ENCODE measurements at places on chromosomes 1 and 21. TPM values are rescaled to one million over a fixed set of nuclear protein-coding genes. Genes with fewer than 3 reads are reported as not detected.

The LEPR gene
- 33.0 TPM for total RNA-seq

The NBPF4 gene
- not detected for total RNA-seq

The PSMB2 gene
- total RNA-seq = 28.4 TPM

The TM2D1 gene
- total RNA-seq = 134 TPM

The CYP4A11 gene
- total RNA-seq = 0.92 TPM

The PAPPA2 gene
- under 0.01 TPM for total RNA-seq

The TFF3 gene
- total RNA-seq = 488 TPM

The BCL2L15 gene
- 77.3 TPM for total RNA-seq

The OR2AK2 gene
- not detected for total RNA-seq

The TRAF5 gene
- 33.8 TPM for total RNA-seq

DNA sequence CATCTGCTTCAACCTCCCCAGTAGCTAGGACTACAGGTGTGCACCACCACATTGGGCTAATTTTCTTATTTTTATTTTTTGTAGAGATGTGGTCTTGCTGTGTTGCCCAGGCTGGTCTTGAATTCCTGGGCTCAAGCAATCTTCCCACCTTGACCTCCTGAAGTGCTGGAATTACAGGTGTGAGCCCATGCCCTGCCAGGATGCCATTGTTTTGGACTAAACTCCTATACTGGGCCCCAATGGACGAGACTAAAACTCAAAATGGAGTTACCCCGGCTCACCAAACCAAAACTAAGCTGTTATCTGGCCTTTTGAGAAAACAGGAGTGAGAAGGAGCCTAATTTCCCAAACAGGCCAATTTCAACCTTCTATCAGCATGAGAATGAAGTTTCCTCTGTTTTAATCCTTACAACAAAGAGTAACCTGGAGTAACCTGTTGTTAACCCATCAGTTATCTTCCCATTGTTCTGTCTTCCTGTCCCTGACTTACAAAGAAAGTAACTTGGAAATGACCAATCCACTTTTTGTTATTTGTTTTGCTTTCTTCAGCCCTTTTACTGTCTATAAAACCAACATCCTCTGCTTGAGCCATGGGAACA, 29.6 kb downstream of the DMRTA2 start:
- no peak overlapping the region for H3K4me3 ChIP-seq
- no peaks in the 10 kb centered on the region for H3K36me3 ChIP-seq
- no peak for DNase-seq
- no peak overlapping the region for H3K27ac ChIP-seq

DNA sequence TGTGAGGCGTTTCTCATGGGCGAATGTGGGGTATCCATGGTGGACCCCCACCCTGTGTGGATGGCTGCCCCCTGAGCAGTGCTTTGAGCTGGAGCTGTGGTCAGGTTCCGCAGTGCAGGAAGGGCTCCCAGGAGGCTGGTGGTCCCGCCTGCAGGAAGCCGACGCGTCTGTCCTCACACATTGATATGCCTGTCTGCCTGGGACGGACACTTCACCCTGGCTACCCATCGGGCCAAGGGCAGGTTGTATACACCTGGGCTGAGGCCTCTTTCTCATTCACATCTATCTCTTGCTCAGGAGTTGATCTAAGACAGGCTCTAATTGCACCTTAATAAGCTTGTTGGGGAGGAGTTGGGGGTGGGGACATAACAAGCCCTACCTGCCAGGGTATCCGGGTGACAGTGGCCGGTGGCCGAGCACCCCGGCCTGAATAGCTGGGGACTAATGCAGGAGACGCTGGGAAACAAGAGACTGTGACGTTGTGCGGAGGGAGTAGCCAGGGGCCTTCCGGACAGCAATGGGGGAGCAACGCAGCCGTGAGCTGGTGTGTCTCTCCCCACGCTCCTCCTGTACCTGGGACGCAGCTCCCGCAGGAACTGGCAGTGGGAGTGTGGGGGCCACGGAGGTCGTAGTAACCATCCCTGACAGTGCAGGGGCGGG, 21.7 kb downstream of the PDXK start:
- peak overlapping the region; percentile 72 for H3K27ac ChIP-seq
- H3K4me3 ChIP-seq = no peak overlapping the region
- H3K36me3 ChIP-seq = peaks cover 60% of the 10 kb centered on the region
- peak; percentile 68 for DNase-seq
- H3K27me3 ChIP-seq = no peaks in the 10 kb centered on the region
- H3K4me1 ChIP-seq = peaks cover 20% of the 10 kb centered on the region

DNA sequence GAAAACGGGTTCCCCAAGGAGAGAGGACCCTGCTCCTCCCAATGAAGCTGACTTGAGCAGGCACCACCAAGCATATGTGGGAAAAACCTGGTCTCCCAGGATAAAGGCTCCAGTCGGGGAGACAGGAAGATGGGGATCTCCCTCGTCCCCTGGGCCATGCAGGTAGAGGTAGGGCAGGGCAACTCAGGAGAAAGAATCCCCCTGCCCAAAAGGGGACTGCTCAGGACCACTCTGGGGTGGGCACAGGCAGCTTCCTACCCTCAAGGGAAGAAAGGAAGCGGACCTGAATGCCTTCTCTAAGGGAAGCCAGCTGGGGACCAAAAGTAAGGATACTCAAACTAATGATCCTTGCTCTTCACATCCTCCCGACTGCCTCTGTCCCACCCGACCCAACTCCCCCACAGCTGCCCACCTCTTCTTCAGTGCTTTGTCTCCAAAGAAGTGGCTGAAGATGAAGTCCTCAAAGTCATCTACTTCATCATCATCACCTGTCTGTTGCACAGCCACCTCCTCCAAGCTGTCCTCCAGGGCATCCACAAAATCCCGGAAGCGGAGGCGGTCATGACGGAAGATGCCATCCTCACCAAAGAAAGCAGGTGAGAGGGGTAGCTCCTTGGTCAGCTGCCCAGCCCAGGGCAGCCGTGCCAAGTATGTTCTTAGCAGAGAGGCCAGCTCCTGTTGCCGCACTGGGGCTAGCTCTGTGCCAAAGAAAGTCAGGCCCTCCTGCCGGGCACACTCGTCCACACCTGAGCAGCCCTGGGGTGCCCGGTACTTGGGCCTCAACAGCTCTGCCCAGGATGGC, 8.8 kb upstream of the PMVK start:
- peaks cover 46% of the 10 kb centered on the region for H3K4me1 ChIP-seq
- peaks cover 56% of the 10 kb centered on the region for H3K36me3 ChIP-seq
- no peak overlapping the region for H3K4me3 ChIP-seq
- no peak for DNase-seq
- no peaks in the 10 kb centered on the region for H3K27me3 ChIP-seq

DNA sequence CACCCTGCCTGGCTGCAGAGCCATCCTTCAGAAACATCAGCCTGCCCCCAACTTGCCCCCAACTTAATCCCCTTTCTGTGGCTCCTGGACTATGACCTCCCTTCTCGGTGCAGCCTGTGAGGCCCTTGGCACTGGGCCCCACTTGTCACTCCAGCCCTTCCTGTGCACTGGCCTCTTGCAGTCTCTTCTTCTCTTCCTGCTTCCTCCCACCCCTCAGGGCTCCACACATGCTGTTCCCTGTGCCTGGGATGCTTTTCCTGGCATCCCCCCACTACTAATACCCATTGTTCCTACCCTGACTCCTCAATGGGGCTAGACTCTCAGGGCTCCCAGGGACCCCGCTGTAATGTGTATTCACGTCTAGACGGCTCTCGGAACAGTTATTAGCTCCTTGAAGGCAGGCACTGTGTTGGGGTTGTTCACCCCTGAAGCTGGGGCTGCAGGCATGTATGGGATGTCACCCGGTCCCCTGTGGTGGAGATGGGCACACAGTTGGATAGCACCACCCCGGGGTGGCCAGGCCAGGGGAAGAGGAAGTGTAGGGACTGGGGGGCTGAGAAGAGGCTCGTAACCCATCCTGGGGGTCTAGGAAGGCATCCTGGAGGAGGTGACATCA, 4.5 kb downstream of the LDLRAD1 start:
- H3K4me1 ChIP-seq = peaks cover 12% of the 10 kb centered on the region
- no peaks in the 10 kb centered on the region for H3K27me3 ChIP-seq

DNA sequence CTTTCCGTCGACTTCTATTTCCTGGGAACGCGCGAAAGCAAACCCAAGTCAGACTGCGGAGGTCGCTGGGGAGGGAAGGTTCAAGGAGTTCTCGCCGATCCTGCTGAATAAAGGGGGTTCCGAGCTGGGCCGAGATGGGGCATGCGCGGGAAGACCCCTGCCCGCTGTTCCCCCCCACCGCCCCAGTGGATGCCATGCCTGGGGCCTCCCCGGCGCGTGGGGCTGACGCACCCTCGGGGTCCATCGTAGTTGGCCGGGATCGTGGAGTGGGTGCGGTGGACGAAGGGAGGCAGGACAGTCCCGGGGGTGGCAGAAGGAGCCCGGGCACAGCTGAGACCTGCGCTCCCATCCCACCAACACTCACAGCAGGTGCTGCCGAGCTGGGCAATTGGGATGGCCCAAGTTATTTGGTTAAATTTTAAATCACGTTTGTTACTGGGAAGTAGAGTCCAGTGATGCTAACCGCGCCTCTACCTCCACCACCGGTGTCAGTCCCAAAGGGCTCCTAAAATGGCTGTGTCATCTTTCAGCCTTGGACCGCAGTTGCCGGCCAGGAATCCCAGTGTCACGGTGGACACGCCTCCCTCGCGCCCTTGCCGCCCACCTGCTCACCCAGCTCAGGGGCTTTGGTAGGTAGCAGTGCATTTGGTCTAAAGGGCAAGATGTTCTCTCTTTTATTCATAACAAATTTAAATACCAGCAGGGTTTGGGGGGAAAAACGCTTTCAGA, 801 bp downstream of the MX1 start:
- DNase-seq = no peak
- no peaks in the 10 kb centered on the region for H3K27me3 ChIP-seq
- H3K4me3 ChIP-seq = peak overlapping the region; percentile 66
- H3K4me1 ChIP-seq = peaks cover 24% of the 10 kb centered on the region
- H3K36me3 ChIP-seq = peaks cover 1% of the 10 kb centered on the region

GRCh38 chr1:59693406-59693805, 121.3 kb upstream of the HOOK1 start:
- H3K4me1 ChIP-seq = no peaks in the 10 kb centered on the region
- H3K36me3 ChIP-seq = no peaks in the 10 kb centered on the region
- H3K27me3 ChIP-seq = no peaks in the 10 kb centered on the region
- H3K27ac ChIP-seq = no peak overlapping the region
- DNase-seq = no peak

GRCh38 chr1:8825985-8826481, 8.6 kb upstream of the RERE start:
- H3K27ac ChIP-seq = no peak overlapping the region
- H3K27me3 ChIP-seq = no peaks in the 10 kb centered on the region

DNA sequence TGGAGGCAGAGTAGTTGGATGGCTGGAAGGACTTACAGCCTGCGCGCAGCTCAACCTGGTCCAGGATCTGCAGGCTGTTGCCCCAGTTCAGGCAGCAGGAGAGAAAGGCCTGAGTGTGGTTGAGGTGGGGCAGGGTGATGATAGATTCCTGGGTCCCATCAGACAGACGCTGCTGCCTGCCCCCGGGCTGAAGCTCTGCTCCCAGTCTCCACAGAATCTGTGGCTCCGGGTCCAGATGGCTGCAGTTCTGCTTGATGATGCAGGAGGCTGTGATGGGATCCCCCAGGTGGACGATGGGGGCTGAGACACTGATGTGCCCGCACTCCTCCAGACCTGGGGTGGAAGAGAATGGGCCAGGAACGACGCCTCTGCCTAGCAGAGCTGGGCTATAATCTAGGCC, 7.4 kb downstream of the CSF3R start:
- no peaks in the 10 kb centered on the region for H3K4me1 ChIP-seq
- no peak for DNase-seq
- peaks cover 9% of the 10 kb centered on the region for H3K36me3 ChIP-seq

DNA sequence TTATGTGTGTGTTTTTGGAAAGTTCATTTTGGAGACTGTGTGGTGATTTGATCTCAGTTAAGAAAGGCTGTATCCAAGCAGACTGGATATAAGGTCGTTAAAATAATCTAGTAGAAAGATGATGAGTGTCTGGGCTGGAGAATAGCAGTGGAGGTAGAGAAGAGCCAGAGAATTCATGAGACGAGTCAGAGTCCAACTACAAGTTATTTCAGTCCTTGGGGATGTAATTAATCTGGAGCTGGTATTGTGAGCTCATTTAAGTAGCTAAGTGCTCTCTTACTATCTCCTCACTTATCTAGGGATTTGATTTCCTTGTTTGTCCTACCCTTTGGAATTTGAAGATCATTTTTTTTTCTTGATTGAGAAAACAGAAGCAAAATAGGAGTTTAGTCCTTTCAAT, 1219.0 kb upstream of the ADGRL4 start:
- no peaks in the 10 kb centered on the region for H3K27me3 ChIP-seq
- no peak for DNase-seq
- no peak overlapping the region for H3K27ac ChIP-seq
- no peaks in the 10 kb centered on the region for H3K4me1 ChIP-seq

- no peak overlapping the region for H3K4me3 ChIP-seq
- no peaks in the 10 kb centered on the region for H3K27me3 ChIP-seq
- no peaks in the 10 kb centered on the region for H3K36me3 ChIP-seq
- no peaks in the 10 kb centered on the region for H3K4me1 ChIP-seq
- no peak overlapping the region for H3K27ac ChIP-seq
Observed at GRCh38 chr1:75964760-75965408, 32.7 kb upstream of the ASB17 start.

- no peak for DNase-seq
- H3K27me3 ChIP-seq = no peaks in the 10 kb centered on the region
- no peak overlapping the region for H3K27ac ChIP-seq
Observed at GRCh38 chr1:33435096-33435820, 4.4 kb upstream of the PHC2 start.

DNA sequence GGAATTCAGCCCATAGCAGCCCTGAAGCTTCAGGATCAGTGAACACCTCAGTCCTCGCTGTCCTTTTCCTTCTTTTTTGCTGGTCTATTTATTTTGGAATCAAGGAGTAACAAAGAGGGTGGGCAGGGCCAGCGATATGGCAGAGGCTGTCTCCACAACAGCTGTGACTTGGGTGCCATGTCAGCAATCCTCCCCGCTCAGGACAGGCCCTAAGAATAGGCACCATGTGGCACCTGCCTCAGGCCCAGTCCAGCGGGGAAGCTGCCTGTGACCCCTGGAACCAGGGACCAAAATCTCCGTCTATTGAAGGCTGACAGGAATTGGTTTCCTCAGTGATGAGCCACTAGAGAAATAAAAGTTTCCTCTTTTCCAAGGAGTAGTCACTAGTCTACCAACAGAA, 58.6 kb upstream of the TNR start:
- no peaks in the 10 kb centered on the region for H3K36me3 ChIP-seq
- no peak for DNase-seq
- no peak overlapping the region for H3K4me3 ChIP-seq
- no peak overlapping the region for H3K27ac ChIP-seq
- no peaks in the 10 kb centered on the region for H3K4me1 ChIP-seq
- H3K27me3 ChIP-seq = no peaks in the 10 kb centered on the region

GRCh38 chr21:32403201-32403777, 9.2 kb upstream of the EVA1C start:
- H3K4me3 ChIP-seq = no peak overlapping the region
- H3K36me3 ChIP-seq = no peaks in the 10 kb centered on the region
- H3K4me1 ChIP-seq = no peaks in the 10 kb centered on the region
- H3K27me3 ChIP-seq = no peaks in the 10 kb centered on the region
- peak; percentile 87 for DNase-seq
